ENCODE measurements at places on chromosomes 6 and 20.
A peak's percentile ranks its signal among the peaks of the same experiment; 100 is the strongest.

- no peak for DNase-seq
These were observed 602 bp upstream of the HLA-DPB1 start for GRCh38 chr6:33075208-33075567.

- DNase-seq = peak; percentile 81
These were observed 79.2 kb upstream of the PLN start for GRCh38 chr6:118468682-118469465.

DNA sequence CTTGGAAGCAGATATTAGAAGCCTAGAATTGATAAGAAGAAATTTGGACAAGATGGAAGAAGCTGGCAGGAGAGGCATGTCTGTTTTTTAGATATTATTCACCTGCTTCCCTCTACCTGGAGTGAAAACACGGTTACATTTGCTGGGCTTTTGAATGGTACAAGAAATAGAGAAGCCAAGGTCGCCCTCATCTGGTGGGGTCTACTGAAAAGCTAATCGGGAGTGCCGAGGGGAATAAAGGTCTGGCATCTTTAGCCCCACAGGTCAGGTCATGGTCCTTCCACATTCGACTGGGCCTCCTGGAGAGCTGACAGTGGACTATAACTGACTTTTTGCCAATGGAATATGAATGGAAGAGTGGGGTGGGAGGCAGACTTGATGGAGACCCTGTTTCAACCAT lies 4.6 kb upstream of the C2 start:
- no peak for DNase-seq

- no peak for DNase-seq
These were observed 54.4 kb downstream of the BMP7 start for GRCh38 chr20:57211908-57212533.

DNA sequence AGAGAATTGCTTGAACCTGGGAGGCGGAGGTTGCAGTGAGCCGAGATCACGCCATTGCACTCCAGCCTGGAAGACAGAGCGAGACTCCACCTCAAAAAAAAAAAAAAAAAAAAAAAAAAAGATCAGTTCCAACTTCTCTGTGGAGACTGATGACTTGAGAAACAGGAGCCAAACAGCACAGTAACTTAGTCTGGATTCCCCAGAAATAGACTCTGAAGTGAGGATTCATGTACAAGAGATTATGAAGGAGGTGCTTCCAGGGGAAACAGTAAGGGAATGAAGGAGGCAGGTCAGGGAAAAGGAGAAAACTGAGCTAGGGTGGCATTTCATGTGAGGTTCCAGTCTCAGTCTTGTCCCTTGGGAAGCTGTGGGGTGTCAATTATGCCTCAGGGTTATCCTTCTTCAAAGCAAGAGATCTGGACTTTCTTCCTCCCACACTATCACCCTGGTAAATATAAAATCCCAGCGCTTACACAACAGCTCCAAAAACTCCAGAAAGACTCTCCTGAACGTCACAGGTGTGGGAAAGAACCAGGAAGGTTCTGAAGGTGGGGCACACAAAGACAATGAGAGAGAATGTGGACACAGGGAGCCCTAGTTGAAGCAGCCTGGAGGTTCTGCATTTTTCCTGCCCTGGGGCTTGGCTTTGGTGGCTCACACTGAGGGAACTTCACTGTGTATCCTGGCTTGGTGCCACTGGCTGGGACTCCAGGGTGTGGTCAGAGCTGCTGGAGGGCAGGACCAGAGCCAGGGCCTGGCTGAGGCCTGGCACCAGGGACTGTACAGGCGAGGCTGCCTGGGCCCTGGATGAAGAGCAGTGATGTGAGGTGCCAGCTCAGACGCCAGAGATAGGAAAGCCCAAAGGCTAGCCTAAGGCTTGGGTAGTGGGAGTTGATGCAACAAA lies 46.8 kb downstream of the PCNA start:
- no peak for DNase-seq

- no peak for DNase-seq
These were observed 685.6 kb downstream of the DOK5 start for GRCh38 chr20:55160996-55161395.

DNA sequence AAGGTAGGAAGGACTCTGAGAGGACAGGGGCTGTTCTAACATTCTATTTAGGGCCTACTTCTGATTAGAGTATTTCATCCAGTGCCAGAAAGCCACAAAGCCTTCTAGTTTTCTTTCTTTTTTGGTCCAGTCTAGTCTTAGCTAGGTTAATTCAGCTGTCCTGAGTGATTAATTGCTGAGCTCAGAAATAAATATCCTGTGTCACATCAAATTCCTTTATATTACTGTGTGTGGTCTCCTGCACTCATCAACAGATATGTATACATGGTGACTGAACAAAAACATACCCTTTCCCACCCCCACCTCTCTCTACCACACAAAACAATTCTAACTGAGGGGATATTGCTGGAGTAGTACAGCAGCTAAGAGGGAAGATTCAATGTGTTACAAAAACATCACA lies 601.5 kb upstream of the NRSN1 start:
- no peak for DNase-seq

- no peak for DNase-seq
These were observed 54.3 kb upstream of the BACH2 start for GRCh38 chr6:90350689-90351554.

GRCh38 chr6:147117580-147117979 lies 86.6 kb upstream of the STXBP5 start:
- DNase-seq = no peak

DNA sequence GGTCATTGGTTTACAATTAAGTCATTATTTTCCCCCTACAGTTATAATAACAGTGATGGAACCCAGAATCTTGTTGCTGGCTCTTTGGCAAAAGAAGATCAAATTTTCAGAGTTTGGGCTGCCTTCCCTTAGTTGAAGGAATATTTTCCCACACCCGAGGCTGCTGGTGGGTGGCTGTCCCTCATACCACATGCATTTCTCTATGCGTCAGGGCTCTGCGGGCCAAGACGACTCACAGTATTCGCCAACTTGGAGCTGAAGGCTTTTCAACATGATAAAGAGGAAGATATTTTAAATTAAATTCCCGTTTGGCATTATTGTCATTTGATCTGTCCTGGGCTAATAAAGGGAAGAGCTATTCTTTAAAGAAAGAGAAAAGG lies 102.2 kb upstream of the SASH1 start:
- no peak for DNase-seq

DNA sequence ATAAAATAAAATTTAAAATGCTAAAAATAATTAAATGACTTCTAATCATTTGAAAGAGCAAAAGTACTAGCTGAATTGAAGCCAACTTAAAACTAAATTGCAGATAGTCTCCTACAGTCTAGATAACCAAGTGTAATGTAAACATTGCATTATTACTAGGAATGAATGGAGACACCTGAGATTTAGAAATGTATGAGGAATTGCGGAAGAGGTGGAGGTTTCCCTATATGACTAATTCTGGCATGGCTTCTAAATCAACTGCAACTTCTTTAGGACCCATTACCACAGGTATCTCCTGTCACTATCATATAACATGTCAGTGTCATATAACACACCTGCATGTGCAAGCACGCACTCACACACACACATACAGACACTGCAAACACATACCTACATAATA lies 13.2 kb upstream of the GPR6 start:
- DNase-seq = no peak

- DNase-seq = no peak
These were observed 82.2 kb upstream of the SLC22A16 start for GRCh38 chr6:110558575-110558974.

DNA sequence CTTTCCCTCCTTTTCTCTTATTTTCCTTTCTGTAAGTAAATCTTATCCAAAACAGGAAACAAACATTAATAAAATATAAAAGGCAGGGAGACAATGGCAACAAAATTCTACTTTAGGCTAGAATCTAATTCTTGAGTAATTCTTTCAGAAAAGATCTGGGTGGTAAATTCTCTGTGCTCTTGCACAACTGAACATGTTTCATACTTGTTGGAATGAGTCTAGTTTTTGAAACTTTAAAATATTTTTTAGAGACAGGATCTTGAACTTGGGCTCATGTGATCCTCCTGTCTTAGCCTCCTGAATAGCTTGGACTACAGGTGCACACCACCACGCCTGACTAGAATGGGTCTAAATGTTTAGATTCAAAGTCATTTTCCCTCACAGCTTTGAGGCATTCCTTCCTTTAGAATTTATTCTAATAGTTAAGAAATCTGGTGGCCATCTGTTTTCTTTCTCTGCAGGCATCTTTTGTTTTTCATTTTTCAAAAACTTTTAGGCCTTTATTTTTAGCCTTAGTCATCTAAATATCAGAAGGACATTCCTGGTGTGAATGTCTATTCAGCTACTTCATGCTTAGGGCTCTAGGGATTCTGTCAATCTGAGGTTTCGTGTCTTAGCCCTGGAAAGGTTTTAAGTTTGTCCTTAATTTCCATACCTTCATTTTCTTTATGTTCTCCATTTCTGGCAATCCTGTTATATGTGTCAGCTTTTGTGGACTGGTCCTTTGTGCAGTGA lies 76.5 kb downstream of the CDKAL1 start:
- no peak for DNase-seq

- DNase-seq = no peak
These were observed 636.3 kb downstream of the PTPRT start for GRCh38 chr20:42553374-42553773.

DNA sequence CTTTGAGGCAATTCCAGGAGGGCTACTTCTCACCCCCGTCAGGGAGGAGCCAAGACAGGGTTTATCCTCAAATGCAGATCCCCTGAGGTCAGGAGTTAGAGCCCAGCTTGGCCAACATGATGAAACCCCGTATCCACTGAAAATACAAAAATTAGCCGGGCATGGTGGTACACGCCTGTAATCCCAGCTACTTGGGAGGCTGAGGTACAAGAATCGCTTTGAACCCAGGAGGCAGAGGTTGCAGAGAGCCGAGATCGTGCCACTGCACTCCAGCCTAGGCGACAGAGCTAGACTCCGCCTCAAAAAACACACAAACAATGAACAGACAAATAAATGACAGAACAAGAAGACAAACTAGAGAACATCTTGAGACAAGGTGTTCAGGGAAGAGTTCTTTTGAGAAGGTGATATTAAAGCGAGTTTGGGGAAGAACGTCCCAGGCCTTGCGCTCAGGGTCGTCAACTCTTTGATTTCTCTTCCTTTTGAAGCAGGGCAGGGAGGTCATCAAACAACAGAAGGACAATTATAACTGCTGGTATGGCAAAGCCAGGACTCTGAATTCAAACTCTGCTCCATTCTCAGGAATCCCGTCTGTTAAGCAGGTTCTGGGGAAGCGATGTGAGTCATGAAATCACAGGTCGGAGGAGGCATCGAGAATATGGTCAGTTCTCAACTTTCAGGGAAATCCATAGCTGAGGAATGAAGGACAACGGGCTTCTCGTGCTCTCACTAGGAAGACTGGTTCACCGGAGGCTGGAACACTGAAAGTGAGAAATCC lies 1.4 kb upstream of the RALY start:
- DNase-seq = peak; percentile 85

DNA sequence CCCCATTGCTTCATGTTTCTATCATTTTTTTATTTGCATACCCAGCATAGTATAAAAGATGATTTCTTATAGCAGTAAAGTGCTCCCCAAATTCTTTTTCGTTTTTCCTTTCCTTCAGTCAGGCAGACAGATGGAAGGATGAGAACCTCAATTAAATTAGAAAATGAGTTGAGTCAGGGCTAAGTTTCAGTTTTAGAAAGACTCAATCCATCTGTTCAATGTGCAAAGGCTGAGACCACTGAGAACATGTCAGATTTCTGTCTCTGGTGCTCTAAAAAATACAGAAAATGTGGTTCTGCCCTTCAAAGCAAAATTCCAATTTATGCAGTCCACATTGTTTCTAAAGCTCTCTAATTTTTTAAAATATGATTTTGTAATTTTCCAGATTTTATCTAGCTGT lies 257.6 kb upstream of the HS3ST5 start:
- no peak for DNase-seq

DNA sequence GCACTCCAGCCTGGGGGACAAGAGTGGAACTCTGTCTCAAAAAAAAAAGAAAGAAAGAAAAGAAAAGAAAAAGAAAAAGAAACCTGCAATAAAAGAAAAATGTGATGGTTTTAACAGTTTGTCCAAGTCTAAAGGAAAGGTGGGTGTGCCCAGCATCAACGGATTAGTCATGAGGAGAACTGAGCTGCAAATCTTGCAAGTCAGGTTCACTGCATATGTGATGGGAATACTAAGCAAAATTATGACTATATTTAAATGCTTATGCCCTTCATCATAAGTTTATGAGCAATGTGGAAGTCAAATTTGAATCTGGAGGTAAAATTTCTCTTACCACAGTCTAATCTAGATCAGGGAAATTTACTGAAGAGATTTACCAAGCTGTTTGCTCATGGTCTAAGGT lies 13.1 kb upstream of the CDK19 start:
- no peak for DNase-seq
